NCI-H2171 treated with DMSO at 0.1 percent for 48 hours (cell line): ENCODE measurements at places on chromosomes 1 and 21.
A peak's percentile ranks its signal among the peaks of the same experiment; 100 is the strongest.

- DNase-seq = no peak
These were observed 145.5 kb downstream of the CTH start for GRCh38 chr1:70556541-70556940.

DNA sequence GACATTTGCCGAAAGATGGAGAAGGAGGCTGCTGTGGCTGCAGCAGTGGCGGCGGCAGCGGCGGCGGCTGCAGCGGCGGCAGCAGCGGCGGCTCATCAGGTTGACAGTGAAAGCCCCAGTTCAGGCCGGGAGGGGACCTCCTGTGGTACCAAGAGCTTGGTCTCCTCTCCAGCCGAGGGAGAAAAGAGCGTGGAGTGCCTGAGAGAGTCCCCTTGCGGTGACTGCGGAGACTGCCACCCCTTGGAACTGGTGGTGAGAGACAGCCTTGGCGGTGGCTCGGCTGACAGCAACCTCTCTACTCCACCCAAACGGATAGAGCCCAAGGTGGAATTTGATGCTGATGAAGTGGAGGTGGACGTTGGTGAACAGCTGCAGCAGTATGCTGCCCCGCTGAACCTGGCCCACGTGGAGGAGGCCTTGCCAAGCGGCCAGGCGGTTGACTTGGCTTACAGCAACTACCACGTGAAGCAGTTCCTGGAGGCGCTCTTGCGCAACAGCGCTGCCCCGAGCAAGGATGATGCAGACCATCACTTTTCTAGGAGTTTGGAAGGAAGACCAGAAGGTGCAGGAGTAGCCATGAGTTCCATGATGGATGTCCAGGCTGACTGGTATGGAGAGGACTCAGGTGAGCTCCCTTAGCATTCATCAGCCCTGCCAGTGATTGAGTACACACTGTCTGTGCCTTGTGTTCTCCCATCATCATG is 6.3 kb downstream of the ZBTB8B start:
- DNase-seq = no peak

DNA sequence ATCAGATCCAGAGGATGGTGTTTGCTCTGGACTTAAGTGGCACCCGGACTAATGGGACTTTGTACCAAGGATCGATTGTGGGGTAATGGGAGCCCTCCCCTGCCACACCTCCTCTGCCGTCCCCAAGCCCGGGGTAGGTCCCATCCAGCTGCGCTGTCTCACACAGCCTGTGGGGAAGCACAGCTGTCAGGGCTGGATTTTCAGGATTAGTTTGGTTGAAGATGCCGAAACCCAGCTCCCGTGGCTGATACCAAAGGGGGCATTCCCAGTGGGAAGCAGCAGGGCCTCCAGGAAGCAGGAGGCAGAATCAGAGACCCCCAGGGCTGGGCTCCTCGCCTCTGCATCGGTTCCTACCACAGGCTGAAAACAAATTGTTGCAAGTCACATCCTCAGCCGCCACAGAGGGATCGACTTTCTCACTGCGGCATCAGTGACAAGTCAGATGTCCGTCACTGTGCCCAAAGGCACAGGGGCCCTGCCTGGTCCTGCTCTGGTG is 59.7 kb downstream of the MATN1 start:
- DNase-seq = no peak

DNA sequence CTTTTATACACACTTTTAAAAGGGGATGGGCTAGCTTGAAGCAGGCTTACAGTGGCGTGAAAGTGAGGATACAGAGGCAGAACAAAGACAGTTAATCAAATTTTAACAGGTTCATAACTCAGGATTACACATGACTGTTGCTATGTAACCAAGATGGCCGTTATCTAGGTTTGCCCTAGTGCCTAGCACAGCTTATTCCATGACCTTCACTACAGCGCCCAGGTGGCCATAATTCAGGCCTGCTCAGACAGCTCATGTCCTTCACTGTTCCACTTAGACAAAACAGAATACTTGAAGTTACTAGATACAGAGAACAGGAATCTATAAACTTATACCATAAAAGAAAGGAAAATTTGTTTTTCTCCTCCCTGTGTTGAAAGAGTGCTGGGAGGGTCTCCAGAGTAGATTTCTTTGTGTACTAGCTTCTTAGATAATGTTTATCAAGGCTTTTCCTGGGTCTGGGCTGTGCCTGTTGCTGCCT is 6.2 kb upstream of the SPRR2F start:
- DNase-seq = no peak

DNA sequence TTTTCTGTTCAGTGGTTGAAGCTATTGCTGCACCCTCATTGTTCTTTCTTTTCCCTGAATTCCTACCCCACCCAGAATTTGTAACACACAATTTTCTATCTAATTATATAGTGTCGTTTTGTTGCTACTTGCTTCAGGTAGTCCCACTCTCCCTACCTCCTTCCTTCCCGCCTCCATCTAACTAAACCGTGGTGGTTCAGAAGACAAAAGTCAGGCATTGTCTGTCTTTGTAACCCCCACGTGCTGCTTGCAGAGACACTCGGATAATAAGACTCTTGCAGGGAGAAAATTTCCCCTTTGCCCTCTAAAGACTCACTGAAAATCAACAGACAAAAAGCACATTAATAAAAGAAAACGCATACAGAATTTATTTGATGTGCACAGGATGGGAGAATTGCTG is 46.2 kb upstream of the BTG3 start:
- no peak for DNase-seq

- DNase-seq = peak; percentile 17
These were observed 67.0 kb downstream of the NID1 start for GRCh38 chr1:235997931-235998330.

DNA sequence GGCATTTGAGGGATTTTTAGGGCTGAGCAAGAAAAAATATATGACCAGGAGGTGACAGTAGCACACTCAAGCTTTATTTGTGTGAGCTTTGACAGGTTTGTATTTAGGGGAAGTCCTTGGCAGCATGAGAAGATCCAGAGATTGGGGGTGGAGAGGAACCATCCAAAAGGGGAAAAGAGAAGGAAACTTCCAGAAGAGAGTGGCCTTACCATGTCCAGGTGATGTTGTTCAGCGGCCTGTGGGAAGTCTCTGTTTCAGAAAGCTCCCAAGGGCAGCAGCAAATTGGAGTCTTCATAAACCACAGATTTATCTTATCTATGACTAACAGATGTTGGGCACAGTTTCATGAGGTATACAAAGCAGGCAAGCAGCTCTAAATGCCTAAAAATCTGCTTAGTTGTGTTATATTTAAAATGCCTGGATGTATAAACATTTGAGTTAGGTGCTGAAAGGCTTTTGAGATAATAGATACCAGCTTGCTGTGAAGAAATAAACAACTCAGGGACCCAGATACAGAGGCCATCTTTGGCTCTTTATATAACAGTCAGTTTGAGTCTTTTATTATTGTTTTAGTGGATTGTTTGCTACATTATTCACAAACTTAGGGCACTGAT is 21.2 kb upstream of the ADAR start:
- DNase-seq = no peak

GRCh38 chr1:151036356-151036755 is at the start of gene BNIPL:
Gene BNIPL, plus strand, starts transcription at chr1:151036586. Its CDS starts 140 bp downstream, at chr1:151036726.
- no peak for DNase-seq

- no peak for DNase-seq
These were observed 259.2 kb downstream of the FMN2 start for GRCh38 chr1:240350910-240351331.

DNA sequence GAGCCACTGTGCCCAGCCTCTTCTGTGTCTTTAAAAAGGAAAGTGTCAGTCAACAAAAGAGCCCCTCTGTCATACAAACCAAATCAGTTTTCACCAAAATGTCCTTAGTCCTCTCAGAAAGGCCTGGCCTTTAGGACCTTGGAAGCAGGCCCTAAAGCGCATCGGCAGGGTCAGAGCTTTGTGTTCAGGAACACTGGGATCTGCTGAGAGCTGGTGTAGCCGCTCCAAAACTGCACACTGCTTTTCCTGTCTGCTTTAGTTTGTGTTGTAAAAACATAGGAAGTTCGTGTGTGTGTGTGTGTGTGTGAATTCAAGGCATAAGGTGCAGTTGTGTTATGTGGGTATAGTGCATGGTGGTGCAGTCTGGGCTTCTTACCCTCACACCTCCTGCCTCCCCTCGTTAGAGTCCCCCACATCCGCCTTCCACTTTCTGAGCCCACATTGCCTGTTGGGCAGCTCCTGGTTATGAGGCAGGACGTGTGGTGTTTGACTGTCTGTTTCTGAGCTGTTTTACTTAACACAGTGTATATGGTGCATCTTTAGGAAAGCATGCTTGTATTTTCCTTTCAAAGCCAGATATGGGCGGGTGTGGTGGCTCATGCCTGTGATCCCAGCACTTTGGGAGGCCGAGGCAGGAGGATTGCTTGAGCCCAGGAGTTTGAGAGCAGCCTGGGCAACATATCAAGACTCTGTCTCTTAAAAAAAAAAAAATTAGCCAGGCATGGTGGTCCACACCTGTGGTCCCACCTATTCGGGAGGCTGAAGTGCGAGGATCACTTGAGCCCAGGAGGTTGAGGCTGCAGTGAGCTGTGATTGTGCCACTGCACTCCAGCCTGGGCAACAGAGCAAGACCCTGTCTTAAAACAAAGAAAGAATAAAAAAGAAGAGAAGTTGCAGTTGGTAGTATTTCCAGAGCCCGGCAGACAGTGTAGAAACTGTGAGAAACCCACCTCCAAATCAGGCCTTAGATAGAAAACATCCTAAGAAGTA is 12.4 kb downstream of the IBA57 start:
- no peak for DNase-seq

DNA sequence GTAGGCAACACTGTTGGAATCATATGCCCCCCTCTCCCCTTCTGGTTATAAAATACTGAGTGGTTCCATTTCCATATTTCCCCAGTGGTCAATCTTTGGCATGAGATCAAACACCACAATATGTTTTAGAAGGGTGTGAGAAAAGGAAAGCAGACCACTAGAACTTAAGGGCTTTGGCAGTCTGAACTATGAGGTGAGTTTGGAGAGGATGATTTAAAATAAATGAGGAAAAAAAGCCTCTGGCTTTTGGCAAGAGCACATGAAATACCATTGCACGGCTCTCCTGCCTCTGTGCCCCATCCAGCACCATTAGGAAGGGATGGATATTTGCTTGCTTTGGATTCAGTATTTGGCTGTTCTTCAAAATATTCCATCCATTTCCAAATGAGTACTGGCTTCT is 339.5 kb upstream of the C1orf87 start:
- no peak for DNase-seq

DNA sequence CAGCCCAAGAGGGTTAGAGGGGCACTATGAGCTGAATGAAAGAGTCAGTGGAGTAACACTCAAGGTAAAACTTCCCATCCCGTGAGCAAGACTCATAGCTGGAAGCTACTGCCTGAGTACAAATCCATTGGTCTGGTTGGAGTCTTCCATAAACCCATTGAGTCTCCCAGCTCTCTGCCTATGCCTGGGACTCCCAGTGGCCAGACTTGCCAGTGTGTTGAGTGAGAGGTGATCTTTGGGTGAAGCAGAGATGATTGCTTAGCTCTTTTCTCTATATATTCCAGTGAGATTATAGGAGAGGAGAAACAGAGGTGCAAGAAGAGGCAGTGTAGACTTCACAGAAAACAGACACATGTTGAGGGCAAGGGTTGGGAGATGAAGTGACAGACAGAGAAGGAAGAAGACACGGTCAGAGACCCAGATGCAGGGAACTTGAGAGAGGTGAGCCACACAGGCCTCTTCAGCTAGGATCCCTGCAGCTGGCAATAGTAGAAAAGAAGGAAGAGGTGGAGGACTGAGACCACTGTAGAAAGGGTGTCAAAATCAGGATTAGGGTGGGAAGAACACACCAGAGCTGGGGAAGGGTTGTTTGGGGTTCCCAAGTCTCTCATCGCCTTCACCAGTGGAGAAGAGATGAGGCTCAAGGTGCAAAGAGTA is 3.7 kb downstream of the FOXD2 start:
- no peak for DNase-seq

DNA sequence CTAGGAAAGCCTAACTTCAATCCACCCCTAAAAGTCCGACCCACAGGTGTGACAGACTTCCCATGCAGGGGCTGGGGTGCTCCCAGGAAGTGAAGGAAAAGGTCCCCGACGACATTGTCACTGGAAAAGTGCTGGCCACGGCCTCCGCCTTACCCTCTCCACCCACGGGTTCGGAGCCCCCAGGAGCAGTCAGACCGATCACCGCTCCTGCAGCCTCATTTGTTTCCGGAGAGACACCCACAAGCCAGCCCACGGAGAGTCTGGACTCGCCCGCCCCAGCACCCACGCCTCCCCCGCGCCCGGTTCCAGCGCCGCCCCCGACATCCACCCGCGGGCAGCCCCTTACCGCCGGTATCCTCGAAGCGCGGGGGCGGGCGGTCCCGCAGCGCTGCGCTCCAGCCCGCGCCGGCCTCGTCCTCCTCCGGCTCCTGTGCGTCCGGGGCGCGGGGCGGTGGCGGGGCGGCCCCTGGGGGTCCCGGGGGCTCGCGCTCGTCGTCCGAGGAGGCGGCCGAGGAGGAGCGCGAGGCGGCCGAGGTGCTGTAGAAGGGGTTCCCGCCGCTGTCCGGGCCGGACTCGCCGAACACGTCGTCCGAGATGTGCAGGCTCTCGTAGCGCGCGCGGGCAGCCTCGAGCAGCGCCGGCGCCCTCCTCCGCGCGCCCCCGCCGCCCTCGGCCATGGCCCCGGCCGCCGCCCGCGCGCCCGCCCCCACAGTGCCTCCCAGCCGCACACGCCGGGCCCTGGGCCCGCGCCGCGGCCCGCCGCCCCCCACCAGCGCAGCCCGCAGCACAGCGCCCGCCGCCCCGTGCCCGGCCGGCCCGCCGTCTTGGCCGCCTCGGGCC is 660 bp downstream of the PGBD5 start:
- DNase-seq = no peak

- DNase-seq = no peak
These were observed 12.8 kb upstream of the CCSAP start for GRCh38 chr1:229355661-229356060.

GRCh38 chr21:36946949-36947356 is 19.5 kb downstream of the HLCS start:
- DNase-seq = no peak

DNA sequence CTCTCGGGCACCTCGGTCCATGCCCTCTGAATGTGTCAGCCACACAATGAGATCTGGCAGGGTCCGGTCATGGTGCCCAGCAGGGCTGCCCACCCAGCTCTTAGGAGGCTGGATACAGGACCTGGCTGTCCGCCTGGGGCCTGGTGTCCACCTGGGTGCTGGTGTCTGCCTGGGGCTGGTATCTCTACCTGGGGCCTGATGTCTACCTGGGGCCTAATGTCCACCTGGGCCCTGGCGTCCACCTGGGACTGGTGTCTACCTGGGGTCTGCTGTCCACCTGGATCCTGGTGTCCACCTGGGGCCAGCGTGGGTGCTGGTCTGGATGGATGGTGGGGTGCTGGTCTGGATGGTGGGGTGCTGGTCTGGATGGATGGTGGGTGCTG is 45.1 kb upstream of the ACTRT2 start:
- no peak for DNase-seq
